Ammon's horn (tissue), 1 donor: ENCODE measurements at places on chromosomes 16 and 17.

- DNase-seq = no peak
These were observed 37.9 kb downstream of the LYRM1 start for GRCh38 chr16:20938426-20938825.

DNA sequence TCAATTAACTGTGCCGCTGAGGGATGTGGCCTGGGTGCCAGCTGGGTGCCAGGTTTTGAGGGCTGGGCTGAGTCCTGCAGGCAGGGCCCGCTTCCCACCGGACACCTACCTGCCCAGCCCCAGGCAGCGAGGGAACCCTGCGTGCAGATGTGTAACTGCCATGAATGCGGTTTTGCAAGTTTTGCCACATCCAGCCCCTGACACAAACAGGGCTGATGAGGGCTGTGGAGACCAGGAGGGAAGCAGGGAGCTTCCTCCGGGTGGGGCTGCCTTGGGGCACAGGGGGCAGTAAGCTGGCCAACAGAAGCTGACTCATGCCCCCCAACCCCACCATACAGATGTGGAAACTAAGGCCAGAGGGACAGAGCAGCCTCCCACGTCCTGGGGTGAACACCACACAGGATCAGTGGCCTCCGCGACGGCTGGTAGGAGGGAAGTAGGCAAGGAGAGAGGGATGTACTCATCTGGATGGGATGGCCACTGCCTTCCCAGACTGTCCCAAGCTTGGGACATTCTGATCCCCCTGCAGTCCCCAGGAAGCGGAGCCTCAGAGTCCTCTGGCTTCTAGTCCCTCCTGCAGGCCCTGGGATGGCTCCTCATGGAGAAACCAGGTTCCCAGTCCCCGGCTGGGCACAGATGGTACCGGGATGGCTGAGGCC is 1.6 kb downstream of the UBALD1 start:
- no peak for DNase-seq

- DNase-seq = no peak
These were observed 75.9 kb downstream of the USP22 start for GRCh38 chr17:20966870-20967269.

- peak; percentile 64 for DNase-seq
These were observed 972 bp downstream of the RSAD1 start for GRCh38 chr17:50479522-50480141.

GRCh38 chr17:67421869-67422273 is 44.8 kb downstream of the PITPNC1 start:
- DNase-seq = no peak

DNA sequence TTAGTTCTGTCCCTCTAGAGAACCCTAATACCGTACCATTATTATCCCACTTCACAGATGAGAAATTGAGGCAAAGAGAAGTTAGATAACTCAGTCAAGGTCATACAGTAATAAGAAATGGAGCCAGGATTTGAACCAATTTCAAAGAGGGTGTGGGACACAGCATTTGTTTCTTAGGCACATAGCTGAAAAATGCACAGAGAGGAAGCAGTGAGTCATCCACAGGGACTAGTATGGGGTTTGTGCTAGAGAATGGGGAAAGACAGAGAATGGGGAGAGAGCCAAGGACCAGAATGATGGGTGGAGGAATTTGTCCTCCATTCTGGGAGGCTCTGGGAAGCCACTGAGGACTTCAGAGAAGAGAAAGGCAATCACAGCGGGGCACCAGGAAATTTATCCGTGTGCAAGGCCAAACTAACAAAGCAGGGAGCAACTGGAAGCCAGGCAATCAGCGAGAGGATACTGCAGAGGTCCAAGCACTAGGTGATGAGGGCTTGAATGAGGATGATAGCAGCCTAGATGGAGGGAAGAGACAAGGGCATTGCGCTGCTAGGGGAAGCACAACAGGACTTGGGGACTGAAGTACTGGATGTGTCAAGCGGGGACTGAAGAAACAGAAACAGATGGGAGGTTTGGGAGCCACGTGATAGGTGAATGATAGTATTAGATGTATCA is 78.1 kb upstream of the ZFHX3 start:
- DNase-seq = no peak
